ENCODE measurements at places on chromosomes 5 and 9.

DNA sequence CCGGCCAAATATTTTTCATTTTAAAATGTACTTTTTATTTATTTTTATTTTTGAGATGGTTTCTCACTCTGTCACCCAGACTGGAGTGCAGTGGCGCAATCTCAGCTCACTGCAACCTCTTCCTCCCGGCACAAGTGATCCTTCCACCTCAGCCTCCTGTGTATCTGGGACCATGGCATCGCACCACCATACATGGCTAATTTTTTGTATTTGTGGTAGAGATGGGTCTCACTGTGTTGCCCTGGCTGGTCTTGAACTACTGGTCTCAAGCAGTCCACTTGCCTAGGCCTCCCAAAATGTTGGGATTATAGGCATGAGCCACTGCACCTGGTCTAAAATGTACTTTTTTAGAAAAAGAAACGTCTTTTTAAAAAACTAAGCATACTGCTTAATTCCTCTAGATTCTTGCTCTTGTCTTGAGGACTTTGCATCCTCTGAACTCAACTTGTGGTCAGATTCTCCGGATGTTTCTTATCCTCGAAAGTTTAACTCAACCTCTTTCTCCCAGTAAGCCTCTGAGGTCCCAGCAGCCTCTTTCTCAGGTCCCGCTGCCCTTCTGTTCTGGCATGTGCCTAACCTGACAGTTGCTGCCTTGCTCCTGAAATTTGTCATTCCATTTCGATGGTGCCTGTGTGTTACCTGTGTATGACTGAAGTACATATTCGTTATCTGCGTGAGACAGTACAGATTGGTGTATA is 63.0 kb downstream of the TRIO start:
- DNase-seq = no peak

DNA sequence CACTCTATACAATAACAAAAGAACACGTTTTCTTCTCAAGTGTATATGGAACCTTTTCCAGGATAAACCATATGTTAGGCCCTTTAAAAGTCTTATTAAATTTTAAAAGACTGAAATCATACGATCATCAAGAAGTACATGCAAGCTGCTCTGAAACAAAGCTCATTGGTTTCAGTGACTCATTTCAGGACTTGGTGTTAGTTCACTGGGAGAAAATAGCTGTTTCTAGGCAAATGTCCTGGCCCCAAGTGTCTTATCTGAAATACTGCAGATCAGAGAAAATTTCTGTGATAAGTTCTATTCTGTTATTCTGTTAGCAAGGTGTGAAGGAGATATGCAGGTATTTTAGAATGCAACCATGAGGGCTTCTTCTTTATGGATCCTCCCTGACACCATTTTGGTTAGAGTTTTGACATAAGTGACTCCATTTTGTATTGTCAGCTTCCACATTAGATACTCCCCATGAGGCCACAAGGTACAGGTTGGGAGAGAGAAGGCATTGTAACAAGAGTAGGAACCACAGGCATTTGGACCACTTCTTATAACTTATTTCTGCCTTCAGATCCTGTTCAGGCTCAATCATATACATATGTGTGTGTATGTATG is 7.5 kb upstream of the CCDC180 start:
- no peak for DNase-seq

DNA sequence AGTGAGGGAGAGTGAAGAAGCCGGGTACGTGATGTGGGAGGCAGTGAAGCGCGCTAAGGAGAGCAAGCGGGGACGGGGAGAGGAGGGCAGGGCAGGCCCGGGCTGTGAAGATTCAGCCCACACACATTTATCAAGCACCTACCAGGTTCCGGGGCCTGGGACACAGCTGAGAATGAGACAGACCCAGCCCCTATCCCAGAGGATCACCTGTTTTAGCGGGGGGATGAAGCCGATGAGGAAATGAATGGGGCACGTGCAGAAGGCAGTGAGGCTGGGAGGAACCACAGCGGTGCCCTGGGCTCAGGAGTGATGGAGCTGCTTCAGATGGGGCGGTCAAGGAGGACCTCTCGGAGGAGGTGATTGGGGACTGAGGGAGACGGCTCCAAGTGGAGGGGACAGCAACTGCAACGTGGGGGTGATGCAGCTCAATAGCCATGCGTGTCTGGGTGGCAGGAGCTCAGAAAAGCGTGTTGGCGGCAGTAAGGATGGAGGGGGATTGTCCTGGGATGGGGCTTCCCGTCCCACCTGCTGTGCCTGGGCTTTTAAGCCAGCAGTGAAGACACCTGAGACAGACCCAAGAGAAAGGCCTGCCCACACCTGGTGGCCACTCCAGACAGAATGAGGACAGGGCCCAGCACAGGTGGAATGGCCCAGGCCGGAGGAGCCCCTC is 77.5 kb upstream of the UNC5A start:
- DNase-seq = no peak

DNA sequence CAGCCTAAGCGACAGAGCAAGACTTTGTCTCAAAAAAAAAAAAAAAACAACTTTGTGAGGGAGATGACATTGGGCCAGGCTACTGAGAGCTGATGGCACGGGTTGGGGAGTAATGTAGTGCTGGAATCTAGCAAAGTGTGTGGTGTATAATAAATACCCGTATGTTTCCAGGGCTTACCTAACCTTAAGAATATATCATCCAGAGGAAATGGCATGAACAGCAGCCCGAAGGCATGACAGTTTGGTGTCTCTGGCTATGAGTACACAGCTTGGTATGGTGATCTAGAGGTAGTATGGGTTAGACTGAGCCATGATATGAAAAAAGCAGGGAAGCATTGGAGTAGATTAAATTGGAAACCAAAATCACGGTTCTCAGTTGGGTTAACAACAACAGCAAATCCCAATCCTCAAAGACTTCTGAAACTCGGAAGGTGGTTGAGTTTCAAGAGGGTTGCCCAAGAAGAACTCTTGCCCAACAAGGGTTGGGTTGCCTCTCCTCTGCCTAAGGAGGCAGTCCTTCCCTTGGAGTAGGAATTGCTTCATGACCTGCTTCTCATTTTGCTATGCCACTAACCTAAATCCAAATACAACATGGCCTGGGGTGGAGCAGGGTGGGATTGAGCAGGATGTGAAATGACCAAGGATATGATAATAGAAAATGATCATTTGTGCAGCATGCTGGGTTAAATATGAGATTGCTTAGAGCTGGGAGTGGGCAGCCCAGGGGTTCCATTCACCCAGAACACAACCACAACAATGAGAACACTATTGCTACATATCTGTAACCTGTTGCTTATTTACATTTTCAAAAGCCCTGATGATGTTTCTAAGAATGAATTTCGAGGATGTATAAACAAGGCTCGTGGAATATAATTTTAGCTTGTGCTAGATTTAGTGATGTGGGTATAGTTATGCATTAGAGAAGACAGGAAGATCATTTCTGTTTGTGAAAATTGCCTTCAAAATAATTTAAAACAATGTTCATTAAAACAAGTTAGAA is 64.6 kb upstream of the ZFR start:
- no peak for DNase-seq

GRCh38 chr5:140262221-140262620 is 40.7 kb downstream of the PFDN1 start:
- no peak for DNase-seq

- DNase-seq = no peak
These were observed 116.8 kb upstream of the PDE4D start for GRCh38 chr5:60010328-60010727.

DNA sequence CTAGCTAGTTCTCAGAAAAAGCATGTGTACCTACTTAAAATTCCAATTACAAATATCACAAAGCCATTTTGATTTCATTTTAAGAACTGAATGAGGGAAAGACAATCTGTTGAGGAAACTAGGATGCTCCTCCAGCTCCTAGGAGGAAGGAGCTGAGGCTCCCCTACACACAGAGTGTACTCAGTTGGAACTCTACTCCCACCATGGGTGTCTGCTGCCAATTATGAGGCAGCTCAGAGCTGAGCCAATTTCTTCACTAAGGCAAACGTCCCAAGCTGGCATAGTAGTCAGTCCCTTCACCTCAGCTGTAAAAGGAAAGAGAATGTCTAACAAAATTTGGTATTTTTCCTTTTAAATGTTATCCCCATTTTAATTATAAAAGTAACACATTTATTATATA is 300.0 kb upstream of the TRPC7 start:
- DNase-seq = no peak

GRCh38 chr5:142758062-142758795 is 11.9 kb upstream of the ARHGAP26 start:
- no peak for DNase-seq

DNA sequence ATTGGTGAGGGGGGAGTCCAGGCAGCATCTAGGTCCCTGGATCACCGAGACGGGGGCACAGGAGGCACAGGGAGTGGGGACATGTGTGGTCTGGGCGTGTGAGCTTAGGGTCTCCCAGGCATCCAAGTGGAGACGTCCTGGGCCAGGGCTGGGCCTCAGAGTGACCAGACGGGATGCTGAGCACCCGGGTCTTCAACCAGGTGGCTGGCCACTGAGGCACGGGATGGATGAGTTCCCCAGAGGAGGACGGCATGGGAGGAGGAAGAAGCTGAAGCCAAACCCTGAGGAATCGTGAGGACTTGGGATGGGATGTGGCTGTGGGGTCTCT is 88.0 kb downstream of the LMX1B start:
- no peak for DNase-seq

DNA sequence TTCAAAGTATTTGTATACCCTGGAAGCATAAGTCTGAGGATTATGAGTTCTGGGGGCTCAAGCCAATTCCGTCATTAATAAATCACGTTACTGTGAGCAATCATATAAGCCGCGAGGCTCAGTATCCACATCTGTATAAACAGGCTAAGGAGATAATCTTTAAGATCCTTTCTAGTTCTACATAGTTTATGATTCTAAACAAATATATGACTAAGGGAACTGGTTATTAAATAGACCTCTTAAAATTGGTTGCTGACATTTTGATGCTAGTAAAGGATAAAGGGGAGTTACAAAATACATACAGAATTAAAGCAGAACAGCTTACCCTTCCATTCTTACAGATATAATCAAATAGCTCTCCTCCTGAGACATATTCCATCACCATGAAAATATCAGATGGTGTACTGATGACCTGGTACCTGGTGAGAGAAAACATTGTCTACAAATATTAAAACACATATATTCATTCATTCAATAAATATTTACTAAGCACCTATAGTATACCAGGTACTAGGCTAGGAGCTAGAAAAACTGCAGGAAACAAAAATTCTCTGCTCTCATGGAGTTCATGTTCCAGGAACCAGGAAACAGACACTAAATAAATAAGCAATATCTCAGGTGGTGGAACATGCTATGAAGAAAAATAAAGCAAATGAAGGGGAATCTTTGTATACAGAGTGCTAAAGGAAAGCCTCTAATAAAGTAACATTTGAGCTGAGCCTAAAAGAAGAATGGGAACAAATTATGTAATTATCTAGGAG is 19.5 kb upstream of the TTC33 start:
- DNase-seq = no peak

GRCh38 chr9:114489928-114490327 is 15.3 kb downstream of the WHRN start:
- no peak for DNase-seq

- DNase-seq = no peak
These were observed 15.4 kb upstream of the SMIM15 start for GRCh38 chr5:61177716-61178115.

DNA sequence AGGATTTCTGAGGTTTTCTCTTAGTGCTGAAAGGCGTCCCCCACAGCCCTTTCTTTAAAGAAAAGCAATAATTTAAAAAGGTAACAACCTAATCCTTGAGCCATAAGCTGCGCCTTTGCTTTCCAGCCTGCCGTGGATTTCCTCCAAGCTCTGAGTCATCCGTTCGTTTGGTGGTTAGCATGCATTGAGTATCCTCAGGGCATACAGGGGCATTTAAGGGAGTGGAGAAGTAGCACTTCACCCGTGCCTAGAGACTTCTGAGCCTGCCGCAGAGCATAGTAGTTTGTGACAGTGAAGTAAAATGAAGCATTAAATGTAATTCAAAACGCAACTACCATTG is 892 bp upstream of the TNC start:
- peak; percentile 79 for DNase-seq

DNA sequence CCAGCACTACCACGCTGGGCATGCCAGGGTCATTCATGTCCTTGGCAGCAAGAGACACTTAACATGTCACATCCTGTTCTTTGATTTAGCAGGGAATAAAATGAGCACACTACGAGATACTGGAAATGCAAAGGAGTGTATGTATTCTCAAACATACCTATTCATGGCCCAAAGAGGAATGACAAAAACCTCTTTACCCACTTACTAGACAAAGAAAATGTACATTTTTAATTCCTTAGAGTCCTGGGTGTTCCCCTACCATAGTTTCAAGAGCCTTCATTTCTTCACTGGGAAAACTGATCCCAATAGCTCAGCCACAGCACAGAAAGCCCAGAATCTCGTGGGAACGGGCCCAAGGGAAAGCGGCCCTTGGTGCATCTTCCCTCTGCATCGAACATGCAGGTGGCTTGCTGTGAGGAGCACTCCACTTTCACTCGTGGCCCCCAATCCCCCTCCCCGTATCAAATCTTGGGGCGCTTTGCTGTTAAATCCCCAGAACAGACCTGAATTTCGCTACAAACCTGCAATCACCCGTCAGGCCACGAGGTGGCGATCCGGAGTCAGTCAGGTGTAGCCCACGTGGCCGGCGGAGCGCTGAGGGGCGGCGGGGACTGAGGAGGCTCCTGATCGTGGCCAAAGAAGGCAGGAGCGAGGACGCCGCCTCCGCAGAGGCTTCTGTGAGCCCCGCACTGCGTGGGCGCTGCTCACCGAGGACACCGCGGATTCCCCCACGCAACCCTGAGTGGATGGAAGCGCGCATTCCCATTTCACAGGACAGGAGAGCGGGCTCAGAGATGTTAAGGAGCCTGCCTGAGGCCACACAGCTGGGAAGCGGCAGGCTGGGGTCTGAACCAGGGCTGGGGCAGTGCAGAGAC is 91.4 kb downstream of the LMX1B start:
- DNase-seq = peak; percentile 88

- no peak for DNase-seq
These were observed 123.0 kb downstream of the MAN2A1 start for GRCh38 chr5:109812698-109813097.

- peak; percentile 56 for DNase-seq
These were observed 16.8 kb downstream of the SERINC5 start for GRCh38 chr5:80238778-80239679.

- DNase-seq = peak; percentile 70
These were observed 297.8 kb downstream of the GADD45G start for GRCh38 chr9:89902450-89903140.

DNA sequence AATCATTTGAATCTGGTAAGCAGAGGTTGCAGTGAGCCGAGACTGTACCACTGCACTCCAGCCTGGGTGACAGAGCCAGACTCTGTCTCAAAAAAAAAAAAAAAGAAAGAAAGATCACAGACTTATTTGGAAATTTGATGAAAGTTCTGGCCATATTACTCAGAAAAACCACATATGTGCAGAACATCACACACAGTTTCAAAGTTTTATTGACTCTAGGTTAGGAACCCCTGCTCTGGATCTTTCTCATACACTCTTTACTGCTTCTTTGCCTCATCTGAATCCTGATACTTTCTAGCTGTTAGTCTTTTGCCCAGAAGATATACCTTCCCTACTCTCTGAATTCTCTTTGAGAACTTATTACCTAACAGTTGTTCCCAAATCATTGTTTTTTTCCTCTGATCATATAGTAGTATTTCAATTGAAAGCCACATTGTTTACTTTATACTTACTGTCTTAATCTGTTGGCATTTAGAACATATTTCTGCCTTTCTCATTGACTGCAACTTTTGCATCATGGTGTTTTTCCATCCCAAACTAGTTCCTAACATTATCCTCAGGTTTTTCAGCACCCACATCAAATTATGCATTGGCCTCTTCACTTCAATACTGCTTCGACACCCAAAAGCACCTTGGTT is 68.7 kb downstream of the LNPEP start:
- no peak for DNase-seq

GRCh38 chr9:117704597-117704996 is 394 bp downstream of the TLR4 start:
- no peak for DNase-seq
